ENCODE measurements at places on chromosomes 3 and 15.

- no peak for DNase-seq
Measured at GRCh38 chr15:74144153-74144775, 13.9 kb downstream of the ISLR2 start.

- DNase-seq, result no peak
Measured at GRCh38 chr3:188779281-188779980, 392.3 kb upstream of the TPRG1 start.

GRCh38 chr3:46670000-46670890, 23.2 kb downstream of the ALS2CL start:
- DNase-seq, result no peak

DNA sequence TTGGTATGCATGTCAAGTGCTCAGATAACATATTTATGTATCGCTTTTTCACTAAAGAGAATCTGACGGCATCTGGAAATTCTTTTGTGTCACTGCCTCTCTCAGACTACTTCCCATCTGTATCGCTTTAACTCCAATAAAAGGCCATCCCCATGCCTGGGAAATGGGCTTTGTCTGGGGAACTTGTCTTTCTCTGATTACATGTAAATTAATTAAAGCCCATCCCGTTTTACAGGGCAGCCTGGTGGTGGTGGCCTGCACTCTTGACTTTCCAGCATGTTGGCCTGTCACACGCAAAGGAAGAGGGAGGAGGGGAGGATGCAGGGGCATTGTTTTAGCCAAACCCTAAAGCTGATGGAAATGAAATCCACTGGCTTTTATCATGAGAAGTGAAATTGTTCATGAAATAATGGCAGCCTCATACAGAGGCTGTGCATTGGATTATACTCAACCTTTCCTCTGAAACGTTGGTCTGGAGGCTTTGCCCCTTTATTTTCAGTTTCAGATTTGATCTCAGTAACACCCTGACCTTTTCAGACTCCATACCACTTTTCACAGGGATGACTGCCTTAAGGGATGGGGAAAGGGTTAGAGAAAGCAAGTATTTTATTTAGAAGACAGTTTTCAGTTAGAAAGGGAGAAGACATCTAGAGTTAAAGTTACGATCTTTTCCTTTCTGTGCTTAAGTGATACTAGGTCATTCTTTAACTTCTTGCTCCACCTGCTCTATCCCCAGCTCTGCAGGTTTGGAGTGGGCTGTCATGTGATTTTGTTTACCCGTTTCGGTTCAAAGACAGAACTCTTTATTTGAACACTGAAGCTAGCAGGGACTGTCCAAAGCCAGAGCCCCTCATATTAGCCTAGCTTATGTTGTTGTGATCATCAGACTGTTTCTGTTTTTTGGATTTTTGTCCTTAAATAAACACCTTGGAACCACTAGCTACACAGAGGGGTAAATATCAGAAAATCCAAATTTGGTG, 94.6 kb upstream of the CTDSPL start:
- no peak for DNase-seq

DNA sequence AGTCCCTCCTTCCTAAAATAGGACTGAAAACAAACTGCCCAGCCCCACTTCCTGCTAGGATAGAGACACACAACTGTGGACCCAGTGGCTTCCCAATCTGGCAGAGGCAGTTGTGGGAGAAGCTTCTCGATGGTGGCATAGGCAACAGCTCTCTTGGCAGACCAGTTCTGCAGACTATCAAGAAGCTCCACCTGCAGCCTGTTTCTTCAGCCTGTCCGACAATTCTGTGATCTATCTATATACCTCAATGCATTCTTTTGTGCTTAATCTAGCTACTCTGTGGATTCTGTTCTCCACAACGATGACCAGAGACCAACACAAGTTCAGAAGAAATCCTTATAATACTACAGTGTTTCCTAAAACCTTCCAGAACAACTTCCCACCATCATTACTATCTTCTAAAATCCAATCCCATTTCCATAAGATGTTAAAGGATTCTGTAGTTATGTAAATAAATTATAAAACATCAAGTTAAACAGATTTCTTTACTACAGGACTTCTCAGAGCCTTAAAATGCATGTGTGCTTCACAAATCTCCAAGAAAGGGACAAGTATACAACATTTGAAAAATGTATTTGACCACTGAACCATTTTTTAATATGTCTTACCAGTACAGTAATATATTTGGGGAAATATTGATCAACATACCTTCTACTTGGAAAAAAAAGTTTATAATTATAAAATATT, 57.7 kb downstream of the IGF2BP2 start:
- no peak for DNase-seq

DNA sequence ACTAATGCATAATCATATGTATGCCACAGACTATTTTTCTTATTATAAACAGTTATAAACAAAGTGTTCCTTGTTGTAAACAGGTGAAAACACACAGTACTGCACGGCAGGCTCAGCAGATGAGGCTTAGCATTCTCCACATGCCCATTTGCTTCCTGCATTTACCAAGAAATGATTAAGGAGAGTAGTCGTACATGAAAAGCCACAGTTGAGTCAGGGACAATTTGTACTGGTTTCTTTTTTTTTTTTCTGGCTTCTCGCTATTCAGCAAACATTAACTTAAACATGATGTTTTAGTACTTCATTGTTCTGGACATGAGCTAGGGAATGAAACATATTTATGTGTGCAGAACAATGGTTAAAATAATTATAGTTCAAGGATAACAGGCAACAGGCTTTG, 63.4 kb downstream of the GHSR start:
- no peak for DNase-seq

DNA sequence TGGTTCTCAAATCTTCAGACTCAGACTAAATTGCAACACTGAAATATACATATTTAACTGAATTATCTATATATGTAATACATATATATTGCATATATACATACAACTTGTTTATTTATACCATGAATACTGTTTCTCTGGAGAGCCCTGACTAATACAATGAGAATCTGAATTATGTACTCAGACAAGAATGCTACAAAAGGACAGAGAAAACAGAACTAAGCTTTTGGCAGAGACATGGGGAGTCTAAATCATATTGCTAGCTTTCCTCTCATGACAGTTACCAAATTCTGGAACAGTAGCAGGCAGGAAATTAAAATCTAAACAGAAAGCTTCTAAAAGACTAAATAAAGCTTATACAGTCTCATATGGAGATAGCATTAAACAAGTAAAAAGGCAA, 142.4 kb upstream of the KCNMB2 start:
- DNase-seq, result no peak

DNA sequence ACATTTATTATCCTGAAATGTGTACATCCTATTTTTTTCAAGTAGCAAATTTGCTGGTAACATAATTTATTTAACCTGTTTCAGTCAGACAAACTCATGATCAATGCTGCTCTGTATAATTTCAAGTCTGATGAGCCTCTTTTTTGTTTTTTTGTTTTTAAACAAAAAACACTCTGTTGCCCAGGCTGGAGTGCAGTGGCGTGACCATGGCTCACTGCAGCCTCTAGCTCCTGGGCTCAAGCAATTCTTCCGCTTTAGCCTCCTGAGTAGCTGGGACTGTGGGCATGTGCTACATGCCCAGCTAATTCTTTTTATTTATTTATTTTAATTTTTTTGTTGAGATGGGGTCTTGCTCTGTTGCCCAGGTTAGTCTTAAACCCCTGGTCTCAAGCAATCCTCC, 40.1 kb upstream of the CAPN3 start:
- DNase-seq, result no peak

DNA sequence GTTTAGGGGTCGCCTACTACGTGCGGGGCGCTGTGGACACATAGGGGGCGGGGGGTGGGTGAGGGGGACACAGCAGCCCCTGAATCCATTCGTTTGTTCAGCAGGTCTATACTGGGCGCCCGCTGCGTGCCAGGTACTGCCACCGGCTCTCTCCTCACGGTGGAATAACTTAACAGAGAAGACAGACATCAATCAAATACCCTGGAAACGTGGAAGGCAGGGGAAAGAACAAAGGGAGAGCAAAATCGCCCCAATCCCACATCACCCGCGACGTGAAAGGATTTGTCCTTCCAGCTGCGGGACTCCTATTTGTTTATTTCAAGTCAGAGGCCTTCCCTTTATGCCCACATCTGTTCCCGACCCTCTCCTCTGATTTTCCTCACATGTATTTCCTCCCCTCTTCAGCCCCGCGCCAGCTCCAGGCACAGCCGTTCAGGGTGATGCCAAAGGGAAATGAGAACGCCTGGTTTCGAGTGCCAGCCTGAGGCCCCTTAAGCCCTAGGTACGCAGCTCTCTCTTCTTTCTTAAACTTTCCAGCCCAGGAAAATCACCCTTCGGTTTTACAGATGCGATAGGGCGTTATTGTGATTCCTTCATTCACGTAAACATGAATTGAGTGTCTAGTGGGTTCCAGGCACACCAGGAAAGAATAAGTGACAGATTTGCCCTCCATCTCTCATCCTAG, 726 bp upstream of the PROK2 start:
- DNase-seq, result no peak

DNA sequence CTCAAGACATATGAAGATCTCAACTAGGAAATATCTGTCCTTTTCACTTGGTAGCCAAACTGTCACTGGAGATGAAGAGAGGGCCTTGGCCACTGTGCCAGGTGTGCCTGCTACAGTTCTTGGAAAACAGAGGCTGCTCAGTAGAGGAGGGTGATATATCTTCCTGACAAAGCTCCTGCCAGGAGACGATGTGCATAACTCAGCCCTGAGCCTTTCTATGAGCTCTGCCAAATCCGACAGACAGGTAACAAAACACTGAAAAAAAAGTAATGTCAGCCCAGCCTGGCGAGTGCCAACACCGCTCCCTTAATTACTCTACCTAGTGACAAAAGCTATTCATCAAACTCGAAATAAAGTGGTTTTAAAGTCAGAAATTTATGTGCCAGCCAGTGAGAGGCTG, 123.2 kb downstream of the MFSD1 start:
- DNase-seq, result no peak

DNA sequence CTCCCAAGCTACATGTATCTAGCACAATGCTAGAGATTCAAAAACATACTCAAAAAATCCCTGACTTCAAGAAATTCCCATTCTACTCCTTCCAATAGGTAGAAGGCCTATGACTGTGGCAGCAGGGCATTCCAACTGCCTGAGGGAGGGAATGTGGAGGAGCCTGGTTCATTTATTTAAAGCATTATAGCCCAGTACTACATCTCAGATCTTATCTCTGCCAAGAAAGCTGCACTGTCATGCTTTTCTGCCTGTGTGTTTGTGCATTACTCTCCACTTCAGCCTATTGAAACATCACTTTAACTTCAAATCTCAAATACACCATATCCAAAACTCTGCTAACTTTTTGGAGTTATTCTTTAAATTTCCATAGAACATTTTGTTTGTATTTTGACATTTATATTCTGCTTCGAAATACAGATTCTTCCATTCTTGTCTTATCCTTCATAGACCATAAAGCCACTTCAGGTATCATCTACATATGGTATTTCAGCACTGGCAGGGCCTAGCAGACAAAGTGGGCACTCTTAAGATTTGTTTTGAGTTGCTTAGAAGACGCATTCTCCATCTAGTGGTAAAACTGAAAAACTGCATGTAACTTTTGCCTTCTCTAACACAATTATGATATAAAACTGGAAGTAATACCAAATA, 59.1 kb upstream of the NEDD4 start:
- DNase-seq, result no peak

- no peak for DNase-seq
Measured at GRCh38 chr3:98528474-98529346, 3.1 kb upstream of the GPR15 start.

GRCh38 chr15:57041416-57041815, 123.0 kb downstream of the TCF12 start:
- DNase-seq, result no peak

DNA sequence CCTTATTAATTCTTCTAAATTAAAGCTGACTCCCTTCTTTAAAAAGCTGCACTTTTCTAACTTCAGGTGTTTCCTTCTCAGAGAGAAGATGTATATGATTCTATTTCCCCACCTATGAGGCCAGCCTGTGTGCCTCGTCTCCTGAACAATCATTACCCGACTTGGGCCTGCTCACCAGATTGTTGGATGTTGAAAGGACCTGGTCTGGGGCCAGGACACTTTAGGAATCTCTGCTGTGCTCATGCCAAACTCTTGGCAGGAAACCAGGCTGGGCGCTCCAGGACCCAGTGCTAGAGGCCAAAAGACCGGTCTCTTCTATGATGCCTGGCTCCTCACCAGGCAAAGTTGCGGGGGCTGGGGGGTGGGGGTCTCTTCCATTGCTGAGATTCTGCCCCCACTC, 16.9 kb upstream of the LRRC31 start:
- no peak for DNase-seq

DNA sequence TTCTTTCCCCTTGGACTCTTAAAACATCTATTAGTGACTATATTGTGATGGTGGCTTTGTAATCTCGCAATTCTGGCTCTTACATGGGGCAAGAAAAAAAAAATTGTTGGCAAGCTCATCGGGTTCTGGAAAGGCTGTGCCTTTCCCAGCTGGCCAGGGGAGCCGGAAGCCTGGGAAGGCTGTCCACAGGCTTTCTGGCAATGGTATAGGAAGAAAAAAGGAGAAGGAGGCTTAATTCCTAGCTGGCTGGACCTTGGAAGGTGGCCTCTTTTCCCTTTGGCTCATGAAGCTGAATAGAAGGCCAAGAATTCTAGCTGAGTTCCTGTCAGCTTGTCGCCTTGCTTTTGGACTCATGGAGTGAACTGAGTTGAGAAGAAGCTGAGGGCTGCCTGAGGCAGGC, 243.5 kb upstream of the SEMA6D start:
- DNase-seq, result peak; percentile 11
